ENCODE measurements at places on chromosomes 12 and 14.

DNA sequence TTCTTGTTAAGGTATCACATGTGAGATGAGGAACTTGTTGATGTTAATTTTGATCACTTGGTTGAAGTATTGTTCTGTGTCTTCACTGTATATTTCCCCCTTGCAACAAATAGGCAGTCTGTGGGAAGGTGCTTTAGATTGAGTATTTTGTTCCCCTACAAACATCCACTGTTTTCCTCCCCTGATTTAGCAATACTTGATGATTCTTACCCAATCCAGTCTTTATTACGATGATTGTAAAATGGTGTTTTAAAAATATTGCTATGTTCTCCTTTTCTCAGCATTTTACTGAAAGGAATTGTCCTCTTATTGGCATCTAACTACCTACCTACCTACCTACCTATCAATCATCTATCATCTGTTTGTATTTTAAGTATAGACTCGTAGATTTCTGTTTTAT, 66.3 kb downstream of the ETNK1 start:
- no peak for DNase-seq

GRCh38 chr14:91464615-91465205, 45.4 kb downstream of the PPP4R3A start:
- DNase-seq = no peak

GRCh38 chr14:43169722-43170121, 1337.4 kb downstream of the FSCB start:
- DNase-seq = no peak

DNA sequence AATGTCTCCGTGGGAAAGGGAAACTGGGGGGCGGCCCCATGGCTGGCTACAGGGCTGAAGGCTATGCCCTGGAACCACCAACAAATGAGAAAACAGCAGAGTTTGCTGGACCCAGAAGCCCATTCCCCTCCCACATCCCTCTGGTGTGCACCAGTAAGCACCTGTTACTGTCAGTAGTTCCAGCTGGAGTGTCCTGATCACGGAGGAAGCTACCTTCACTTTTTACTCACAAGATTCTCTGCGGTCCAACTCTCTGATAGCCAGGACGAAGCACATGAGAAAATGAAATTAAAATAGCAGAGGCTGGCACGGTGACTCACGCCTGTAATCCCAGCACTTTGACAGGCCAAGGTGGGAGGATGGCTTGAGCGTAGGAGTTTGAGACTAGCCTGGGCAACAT, 22.7 kb upstream of the MEG3 start:
- DNase-seq = no peak

DNA sequence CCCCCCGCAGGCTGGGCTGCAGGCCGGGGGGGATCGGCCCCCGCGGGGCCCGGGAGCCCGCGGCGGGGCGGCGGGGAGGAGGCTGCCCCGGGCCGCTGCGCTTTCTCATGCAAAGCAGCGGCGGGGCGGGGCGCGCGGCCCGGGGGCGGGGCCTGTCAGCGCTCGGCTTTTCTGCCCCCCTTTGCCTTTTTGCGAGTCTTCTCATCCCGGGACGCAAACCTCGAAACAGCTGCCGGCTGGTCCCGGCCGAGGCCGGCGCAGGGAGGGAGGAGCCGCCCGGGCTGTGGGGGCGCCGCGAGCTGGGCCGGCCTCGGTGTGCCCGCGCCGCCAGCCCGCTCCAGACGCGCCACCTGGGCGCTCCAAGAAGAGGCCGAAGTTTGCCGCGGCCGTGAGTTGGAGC, at the start of gene FZD10:
FZD10 (plus strand) TSS at position 198 of the 400 bp plus-strand sequence. CDS start 479 bp downstream, outside the sequence.
- DNase-seq = no peak

DNA sequence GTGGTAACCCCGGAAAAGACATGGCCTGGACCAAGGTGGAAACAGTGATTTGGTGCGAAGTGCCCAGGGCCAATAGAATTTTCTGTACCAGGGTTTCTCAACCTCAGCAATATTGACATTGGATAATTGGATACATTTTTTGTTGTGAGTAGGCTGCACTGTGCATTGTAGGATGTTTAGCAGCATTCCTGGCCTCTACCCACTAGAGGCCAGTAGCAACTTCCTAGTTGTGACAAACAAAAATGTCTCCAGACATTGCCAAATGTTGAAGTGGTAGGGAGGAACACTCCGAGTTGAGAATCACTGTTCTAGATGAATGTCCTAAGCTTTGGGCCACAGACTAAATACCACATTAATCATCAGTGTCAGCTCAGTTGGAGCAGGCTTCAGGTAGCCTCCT, 6.2 kb upstream of the CGRRF1 start:
- DNase-seq = no peak

DNA sequence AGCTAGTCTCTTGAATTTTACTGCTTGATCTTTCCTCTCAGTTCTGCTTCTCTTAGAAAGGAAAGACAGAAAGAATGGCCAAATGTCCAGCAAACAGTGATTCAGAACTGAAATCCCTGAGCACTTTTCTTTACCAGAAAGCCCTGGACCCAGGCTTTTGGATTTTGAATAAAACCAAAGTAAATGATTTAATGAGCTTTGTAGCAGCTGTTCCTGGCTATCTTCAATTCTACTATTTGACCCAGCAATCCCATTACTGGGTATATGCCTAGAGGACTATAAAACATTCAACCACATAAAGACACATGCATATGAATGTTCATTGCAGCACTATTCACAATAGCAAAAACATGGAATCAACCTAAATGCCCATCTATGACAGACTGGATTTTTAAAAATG, 187.2 kb downstream of the PRKD1 start:
- no peak for DNase-seq

DNA sequence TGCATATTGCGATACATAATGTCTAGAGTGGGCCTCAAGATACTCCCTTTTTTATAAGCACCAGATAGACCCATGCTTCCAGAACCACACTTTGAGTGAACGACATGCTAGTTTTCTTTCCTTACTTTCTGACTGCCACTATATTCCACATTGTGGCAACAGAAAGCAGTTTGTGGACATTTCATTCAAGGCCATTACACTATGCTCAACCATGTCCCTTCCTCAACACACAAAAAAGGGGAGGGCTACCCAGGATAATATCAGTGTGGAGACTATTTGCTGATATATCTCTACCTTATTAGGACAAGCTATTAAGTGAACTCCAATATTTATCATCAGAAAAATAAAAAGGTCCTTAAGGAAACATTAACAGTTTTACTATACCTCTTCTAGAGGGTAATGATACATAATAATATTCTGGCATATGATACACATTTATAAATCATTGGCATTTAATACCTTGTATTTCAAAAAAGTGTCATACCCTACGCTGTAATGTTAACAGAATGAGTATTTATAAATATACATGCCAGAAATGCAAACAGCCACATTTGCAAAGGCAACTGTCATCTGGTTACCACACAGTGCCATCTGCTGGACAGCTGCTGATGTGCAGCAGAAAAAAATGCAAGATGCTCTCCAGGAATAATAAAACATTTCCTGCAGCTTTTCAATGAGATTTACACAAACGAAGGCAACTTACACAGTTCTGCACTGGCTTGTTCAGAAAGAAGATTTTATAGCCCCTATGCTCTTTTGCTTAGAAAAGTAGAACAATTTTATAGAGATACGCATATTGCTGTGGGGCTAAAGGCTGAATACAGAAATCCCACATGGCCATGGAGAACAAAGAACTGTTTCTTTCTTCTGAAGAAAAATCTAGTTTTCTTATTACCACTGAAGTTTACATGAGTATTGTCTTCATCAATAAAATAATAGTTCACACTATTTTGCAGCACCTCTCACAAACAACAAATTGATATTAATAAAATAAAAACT, 182.2 kb upstream of the GRIP1 start:
- DNase-seq = peak; percentile 78

DNA sequence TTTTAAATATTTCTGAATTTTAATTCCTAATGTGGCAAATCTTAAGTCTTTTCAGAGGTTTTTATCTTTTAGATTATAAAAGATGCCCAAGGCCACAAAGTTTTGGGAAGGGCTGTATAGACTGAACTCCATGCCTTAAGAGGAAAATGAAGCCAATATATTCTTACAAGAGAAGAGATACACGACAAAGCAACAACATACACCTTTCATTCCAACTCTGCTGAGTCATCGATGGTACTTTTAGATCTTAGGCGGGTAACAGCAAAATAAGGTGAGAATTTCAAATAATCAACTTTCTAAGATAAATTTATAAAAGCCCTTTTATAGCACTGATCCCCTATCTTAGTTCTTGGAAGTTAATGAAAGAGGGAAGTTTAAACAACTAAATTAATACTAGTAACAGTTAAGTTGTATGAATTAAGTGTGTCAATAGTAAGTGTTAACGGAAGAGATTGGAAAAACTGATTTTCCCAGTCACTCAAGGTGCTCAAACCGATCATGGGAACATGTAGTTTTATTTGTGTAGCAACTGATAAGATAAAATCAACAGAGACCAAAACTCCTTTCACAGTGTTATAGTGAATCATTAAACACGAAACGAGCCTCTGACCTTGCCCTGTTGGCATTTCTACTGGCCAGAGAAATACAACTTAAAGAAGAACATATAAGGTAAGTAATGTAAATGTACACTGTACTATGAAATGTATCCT, 18.8 kb upstream of the PIK3C2G start:
- no peak for DNase-seq

DNA sequence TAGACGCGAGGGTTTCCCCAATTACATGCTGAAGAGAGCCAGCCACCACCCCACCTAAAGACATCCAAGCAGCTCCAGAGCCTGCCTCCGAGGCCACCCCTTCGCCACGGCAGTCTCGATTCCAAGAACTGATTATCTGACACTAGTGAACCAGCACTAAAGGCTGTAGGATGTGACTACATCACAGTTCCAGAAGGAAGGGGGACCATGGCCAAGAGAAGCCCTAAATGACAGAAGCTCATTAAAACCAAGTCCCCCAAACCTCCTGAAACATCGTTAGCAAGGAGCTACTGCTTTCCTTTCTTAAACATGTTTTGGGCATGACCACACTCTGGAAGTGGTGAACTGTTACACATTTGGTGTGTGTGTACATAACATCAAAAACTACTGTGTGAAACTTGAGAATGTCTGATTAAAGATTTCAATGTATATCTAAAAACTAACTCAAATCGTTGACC, 88.2 kb downstream of the DUSP16 start:
- DNase-seq = no peak

DNA sequence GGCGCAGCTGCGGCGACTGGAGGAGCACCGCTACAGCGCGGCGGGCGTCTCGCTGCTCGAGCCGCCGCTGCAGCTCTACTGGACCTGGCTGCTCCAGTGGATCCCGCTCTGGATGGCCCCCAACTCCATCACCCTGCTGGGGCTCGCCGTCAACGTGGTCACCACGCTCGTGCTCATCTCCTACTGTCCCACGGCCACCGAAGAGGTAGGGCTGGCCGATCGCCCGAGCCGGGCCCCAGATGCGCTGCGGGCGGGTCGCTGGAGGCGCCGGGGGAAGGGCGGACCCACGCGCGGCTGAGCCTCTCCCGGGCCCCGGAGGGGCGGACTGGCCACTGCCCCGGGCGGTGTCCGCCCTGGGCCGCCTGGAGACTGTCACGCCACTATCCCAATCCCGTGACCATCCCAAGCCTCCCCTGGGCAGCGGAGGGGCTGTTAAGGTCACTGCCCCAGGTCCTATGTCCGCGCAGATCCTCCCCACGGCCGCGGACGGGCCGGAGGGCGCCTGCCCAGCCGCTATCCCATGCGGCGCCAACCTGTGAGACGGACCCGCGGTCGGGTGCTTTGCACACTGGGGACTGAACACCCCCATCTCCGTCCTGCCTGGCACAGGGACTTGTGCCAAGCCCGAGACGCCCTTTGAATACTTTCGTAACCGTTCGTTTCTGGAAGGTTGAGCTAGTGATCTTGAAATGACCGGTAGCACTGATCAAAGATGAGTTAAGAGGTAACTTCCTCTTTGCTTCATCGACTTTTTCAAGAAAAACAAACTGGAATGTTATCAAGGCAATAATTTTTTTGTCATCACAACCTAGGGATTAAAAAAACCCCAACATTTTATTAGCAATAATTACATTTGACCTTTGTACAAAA, 725 bp downstream of the CHPT1 start:
- DNase-seq = no peak

DNA sequence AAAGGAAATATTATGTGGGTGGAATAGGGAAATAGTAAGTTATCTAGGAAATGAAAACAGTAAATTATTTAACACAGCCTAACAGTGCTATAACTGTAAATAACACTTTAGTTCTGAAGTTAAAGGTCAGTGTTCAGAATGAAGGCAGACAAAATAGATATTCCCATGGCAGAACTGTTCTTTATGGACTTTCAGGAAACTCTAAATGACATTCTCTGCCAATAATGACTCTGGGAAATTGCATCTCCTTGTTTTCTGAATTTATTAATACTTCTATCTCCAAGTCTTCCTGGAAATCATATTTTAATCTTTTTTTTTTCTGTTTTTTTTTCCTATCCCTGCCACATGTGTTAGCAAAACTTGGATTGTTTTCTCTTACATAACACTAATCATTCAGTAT, 101.4 kb downstream of the PDE3A start:
- DNase-seq = no peak

GRCh38 chr12:79183003-79183402, 318.4 kb downstream of the SYT1 start:
- no peak for DNase-seq

GRCh38 chr12:46343118-46343852, 29.3 kb downstream of the SLC38A2 start:
- DNase-seq = no peak

DNA sequence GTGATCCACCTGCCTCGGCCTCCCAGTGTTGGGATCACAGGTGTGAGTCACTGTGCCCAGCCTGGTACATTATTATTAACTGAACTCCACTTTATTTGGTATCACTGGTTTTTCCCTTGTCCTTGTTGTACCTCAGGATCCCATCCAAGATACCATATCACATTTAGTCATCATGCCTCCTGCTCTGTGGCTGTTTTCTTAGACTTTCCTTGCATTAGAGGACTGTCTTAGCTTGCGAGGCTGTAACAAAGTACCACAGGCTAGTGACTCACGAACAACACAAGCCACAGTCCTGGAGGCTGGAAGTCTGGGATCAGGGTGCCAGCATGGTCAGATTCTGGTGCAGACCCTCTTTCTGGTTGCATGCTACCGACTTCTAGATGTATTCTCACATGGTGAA, 12.2 kb downstream of the KLC1 start:
- no peak for DNase-seq

DNA sequence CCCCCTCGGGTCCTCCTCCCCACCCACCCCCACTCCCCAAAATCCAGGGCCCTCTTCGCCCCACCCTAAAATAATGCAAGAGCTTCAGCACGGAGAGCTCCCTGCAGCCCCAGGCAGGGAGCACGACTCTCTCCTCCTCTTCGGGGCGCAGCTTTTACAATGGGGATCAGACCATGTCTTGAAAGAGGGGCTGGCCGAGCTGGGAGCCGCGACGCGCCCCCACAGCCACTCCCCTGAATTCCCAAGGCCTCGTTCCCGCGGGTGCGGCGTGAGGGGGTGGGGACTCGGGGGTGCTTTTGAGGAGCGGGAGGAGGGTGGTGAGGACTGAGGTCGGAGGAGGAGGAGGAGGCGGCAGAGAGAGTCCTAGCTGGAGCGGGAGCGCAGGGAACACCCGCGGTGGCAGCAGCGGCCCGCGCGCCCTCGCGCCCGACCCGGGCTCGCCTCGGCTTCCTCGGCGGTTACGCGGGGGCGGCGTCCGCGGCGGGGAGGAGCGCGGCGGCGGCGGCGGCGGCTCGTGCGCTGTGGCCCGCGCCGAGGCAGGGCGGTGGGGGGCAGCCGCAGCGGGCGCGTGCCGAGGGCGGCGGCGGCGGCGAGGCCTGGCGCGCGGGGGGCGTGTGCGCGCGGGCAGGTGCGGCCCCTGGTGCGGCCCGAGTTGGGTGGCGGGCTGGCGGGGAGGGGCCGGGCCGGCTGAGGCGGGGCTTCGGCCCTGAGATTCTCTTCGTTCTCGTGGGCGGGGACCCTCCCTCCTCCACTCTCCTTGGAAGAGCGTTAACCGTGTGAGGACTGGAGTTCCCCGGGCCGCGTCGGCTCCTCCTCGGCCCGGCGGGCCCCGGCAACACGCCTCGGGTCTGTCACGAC, at the start of gene ANKS1B:
ANKS1B (minus strand) TSS at position 666 of the 858 bp plus-strand sequence. CDS start 699 bp downstream, outside the sequence.
- DNase-seq = peak; percentile 76

Measured in mesothelial cell of epicardium (in vitro differentiated cells).